Transverse colon (tissue), 4 donors: ENCODE measurements at places on chromosomes 3 and 15. TPM values are rescaled to one million over a fixed set of nuclear protein-coding genes. Genes with fewer than 3 reads are reported as not detected.

NR1I2 gene
- total RNA-seq = 220 TPM

TTLL13 gene
- 0.27 TPM for total RNA-seq

DLEC1 gene
- 4.1 TPM for total RNA-seq

KLHL25 gene
- 10.1 TPM for total RNA-seq

GRCh38 chr3:47540281-47540680 lies 26.8 kb upstream of the ELP6 start:
- DNase-seq = no peak
- H3K4me3 ChIP-seq = no peak overlapping the region
- H3K36me3 ChIP-seq = no peaks in the 10 kb centered on the region
- no peaks in the 10 kb centered on the region for H3K27me3 ChIP-seq
- no peak overlapping the region for H3K27ac ChIP-seq

GRCh38 chr15:86915811-86916331 lies 836.2 kb downstream of the AGBL1 start:
- no peak for DNase-seq
- no peaks in the 10 kb centered on the region for H3K36me3 ChIP-seq
- H3K27ac ChIP-seq = no peak overlapping the region
- H3K27me3 ChIP-seq = no peaks in the 10 kb centered on the region
- H3K4me1 ChIP-seq = no peaks in the 10 kb centered on the region

DNA sequence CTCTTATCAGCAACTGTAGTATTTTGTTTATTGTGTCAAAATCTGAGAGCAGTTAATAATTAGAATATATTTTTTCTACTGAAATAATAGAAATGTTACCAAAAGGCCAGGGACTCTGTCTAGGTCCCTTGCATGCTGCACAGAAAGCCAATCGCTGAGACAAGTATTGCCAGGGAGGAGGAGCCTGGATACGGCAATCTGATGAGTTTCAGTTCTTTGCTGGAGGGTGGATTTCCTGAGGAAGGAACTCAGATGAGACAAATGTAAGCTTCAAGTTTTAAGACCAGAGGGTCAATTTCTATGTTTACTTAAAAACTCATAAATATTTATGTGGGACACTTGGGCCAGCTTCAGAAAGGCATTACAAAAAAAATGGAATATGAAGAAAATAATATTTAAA lies 252.2 kb downstream of the GABRG3 start:
- no peak overlapping the region for H3K27ac ChIP-seq
- DNase-seq = no peak
- H3K4me1 ChIP-seq = no peaks in the 10 kb centered on the region

DNA sequence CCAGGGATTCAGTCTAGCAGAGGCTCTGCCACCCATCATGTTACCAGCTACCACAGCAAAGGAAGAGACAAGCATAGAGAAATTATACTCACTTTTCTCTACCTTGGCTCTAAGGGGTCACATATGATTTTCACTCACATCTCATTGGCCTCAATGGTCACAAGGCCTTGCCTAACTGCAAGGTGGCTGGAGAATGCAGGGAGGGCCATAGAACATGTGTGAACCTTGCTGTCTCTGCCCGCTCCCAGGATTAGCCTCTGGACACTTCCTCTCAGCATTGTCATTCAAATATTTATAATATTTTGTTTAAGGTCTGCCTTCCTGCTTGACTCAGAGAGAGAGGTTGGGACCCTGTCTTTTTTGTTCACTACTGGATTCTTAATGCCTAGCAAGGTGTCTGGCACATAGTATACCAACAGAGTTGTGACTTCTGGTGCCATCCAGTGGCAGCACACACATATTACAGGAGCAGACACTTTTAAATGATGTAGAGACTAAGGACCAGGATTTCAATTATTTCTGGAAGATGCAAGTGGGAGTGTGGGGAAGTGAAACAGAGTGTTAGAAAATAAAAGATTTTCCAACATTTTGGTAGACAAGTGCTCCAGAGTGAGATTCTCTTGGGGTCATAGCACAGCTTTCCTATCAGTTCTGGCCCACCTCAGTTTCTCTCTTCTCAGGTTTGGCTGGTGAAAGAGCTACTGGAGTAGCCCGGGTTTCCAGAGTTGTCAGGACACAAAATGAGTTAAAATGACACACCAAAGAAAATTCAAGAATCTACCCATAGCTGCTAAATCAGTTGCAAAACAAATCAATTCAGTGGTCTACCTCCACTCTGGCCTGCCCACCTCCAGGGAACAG lies 119.0 kb upstream of the RASGRP1 start:
- no peak overlapping the region for H3K4me3 ChIP-seq
- no peaks in the 10 kb centered on the region for H3K27me3 ChIP-seq
- H3K27ac ChIP-seq = no peak overlapping the region
- H3K4me1 ChIP-seq = no peaks in the 10 kb centered on the region

- no peak for DNase-seq
- H3K4me3 ChIP-seq = no peak overlapping the region
- no peaks in the 10 kb centered on the region for H3K36me3 ChIP-seq
- no peaks in the 10 kb centered on the region for H3K4me1 ChIP-seq
- H3K27me3 ChIP-seq = no peaks in the 10 kb centered on the region
Measured at GRCh38 chr3:36434687-36435426, 54.6 kb downstream of the STAC start.

DNA sequence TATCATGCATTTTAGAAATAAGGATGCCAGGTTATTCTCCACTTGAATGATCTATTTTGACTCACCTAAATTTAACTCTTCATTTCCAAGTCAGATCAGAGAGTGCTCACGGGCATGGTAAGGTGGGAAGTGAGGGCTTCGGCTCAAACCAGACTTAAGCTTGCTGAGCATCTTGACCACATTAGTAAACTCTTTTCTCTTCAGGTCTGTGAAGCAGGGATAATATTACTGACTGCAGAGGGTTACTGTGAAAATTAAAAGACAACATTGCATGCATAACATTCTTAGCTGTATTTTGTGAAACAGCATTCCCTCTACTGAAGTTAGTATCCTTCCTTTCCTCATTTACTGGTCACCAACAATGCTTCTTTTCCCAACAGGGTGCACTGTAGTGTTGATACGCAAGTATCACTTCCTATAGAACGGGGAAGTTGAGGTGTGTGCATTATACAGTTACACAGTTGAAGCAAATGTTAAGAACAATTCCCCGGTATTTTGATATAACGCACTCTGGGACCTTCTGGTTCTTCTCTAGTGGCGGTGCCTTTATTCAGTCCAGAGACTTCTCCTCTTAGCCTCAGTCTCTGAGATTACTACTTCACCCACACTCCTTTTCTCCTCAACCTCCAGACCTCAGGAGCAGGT lies 74.1 kb upstream of the MNS1 start:
- H3K36me3 ChIP-seq = no peaks in the 10 kb centered on the region
- H3K4me3 ChIP-seq = no peak overlapping the region
- H3K27ac ChIP-seq = no peak overlapping the region
